Activated CD4-positive, alpha-beta T cell treated with anti-CD3 and anti-CD28 coated beads, Interleukin-2, amount 50 U/mL, for 24 hours (primary cell): ENCODE measurements at places on chromosomes 4 and X.
A peak's percentile ranks its signal among the peaks of the same experiment; 100 is the strongest.

- DNase-seq = no peak
Measured at GRCh38 chr4:138405934-138406567, 163.9 kb upstream of the SLC7A11 start.

GRCh38 chrX:38965888-38966287 lies 164.6 kb downstream of the MID1IP1 start:
- no peak for DNase-seq

DNA sequence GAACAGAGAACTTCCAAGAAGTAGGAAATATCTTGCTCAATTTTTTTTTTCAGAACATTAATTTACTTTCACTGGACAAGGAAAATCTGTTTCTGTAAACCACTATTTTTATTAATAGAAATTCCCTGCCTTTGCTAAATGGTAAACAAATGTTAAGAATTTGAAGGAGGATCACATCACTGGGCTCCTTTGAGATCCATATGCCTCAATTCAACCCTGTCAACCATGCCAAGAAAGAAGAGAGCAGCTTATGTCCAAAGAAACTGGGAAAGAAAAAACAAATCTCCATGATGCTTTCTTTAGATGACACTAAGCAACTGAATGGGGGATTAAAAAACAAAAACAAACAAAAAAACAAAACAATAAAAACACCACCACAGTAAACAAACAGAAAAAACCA lies 47.7 kb downstream of the LNX1 start:
- no peak for DNase-seq

DNA sequence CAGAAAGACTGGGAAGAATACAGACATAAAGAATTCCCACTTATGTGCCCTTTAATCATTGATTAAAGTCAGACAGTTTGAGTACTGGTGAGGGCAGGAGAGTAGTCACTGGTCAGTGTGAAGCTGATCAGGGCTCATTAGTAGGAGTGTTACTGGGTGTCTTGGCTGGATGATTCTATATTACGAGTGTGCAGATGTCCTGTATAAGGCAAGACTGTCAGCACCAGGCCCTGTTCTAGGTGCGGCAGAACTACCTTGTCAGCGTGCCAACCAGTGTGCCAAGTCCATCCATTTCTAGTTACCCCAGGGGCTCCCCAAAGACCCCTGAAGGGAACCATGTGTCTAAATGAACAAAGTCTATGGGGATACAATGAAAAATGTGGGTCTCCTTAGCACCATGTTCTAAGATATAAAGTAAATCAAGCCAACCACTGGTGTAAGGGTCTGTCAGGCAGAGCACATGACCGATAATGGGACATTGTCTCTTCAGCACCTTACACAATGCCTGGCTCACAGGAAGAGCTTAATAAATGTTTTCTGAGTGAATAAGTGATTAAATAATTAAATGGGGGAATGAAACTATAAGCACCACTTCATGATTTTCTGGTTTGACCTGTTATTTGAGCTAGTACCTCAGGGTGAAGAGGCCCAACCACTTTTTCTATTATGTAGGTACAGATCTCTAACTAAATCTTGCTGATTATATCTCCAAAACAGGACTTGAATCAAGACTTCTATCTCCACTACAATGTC lies 205.0 kb downstream of the CAMK2D start:
- no peak for DNase-seq

DNA sequence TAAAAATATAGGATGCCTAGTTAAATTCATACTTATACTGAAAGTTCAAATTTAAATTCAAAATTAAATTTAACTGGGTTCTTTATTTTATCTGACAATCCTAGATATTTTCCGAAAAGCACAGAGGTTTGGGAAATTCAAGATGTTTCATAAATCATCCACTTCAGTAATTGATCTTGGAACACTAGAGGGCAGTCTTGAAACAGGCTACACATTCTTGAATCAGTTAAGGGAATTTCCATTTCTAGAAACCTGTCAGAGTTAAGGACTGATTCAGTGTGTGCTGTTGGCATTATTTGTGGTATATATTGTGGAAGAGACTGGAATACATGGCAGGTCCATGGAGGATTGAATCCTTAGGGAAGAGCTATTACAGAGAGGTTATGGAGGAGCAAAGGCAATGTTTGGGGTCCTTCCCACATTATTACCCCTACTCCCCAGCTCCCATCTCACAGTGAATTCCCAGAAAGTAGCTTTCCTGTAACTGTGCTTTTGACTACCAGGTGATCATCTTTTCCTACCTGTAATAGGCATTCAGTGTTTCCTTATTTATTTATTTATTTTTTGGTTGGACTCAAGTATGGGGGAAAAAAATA lies 92.9 kb downstream of the EGF start:
- peak; percentile 29 for DNase-seq

DNA sequence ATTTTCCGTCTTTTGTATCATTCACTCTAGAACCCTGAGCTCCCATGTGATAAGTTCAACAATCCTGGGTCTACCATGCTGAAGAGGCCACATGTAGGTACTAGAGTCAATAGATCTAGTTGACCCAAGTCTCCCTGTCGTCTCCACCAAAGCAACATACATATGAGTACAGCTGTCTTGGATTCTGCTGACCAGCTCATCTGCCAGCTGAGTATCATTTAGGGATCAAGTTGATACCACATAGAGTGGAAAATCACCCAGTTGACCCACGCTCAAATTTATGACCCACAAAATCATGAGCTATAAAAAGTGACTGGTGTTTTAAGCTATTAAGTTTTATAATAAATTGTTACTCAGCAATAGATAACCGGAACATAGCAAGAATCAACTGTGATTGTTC lies 61.8 kb downstream of the DMD start:
- DNase-seq = no peak
